ENCODE measurements at places on chromosomes 5 and 9.

DNA sequence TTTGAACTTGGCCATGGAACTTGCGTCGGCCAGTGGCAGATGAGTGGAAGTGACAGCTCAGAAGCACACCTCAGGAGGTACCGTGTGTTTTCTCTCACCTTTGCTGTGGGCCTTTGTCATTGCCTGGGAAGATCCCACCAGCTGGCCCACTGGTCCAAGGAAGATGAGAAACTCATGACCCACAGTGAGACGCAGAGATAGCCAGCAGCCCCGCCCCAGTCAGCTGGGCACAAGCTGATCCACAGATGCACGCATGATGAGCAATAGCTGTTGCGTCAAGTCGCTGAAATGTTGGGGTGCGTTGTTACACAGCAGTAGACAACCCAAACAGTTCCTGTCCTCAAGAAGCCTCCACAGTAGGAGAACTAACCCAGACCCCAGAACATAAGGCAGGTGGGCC, 30.8 kb upstream of the UNC5A start:
- DNase-seq, result no peak

DNA sequence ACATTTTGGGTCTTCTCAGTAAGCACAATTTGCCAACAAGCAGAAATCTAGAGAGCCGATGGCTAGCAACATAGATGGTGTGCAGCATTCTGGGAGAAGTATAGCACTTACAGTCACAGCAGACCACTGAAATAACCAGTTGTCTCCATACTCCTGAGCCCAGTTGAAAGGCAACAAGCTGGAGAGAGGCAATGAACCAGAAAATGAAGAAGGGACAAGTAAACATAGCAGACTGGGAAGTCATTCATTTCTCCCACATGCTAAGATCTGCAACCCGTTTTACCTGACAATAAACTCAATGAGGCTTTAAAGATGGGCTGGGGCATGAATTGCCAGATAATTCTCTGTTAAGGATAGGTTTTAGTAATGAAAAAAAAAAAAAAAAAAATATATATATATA, 575.6 kb upstream of the GRAMD2B start:
- DNase-seq, result no peak

DNA sequence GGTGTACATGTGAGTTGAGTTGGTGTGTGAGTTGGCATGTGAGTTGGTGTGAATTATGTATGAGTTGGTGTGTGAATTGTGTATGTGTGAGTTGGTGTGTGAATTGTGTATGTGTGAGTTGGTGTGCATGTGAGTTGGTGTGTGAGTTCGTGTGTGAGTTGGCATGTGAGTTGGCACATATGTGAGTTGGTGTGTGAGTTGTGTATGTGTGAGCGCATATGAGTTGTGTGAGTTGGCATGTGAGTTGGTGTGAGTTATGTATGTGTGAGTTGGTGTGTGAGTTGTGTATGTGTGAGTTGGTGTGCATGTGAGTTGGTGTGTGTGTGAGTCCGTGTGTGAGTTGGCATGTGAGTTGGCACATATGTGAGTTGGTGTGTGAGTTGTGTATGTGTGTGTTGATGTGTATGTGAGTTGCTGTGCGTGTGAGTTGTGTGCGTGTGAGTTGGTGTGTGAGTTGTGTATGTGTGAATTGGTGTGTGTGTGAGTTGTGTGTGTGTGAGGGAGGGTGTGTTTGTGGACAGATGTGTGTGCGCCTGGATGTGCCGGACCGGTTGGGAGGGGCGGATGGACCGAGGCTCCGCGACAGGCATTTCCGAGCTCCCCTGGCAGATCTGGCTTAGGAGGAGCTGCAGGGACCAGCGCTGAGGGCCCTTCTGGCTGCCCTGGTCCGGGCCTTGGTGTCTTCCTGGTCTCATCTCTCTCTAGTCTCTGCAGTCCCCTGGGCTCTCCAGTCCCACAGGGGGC, 162.5 kb upstream of the IER5L start:
- no peak for DNase-seq

DNA sequence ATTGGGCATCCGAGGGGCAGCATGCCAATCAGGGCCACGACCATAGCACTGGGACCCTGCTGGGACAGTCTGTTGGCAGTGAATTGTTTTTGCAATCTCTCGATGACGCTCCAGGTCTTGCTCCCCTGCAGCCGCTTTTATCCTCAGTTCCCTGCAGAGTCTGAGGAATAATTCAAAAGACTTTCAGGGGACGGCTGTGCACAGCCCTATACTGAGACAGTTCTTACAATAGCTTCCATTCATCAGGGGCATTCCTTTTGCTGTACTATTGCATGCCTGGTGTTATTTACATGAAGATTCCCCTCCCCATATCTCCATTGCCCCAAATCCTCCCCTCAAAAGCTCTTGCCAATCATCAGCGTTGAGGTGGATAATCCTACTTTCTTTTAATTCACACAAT, 163.3 kb upstream of the WWC1 start:
- DNase-seq, result no peak

DNA sequence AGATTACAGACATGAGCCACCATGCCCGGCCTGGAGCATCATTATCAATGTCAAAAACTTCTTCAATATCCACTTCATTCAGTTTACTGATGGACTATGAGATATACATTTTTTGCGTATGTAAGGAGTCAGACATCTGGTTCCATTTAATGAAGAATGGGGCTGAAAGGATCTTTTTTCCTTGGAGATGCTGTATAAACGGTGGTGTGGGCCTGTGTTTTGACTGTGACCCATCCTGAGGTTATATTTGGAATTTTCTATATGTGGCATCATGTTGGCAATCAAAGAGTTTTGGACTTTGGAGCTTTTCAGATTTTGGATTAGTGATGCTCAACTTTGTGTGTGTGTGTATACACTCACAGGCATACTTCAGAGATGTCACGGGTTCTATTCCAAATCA, 85.7 kb upstream of the FBXL17 start:
- DNase-seq, result no peak

- no peak for DNase-seq
These were observed 15.7 kb downstream of the PNPLA7 start for GRCh38 chr9:137534256-137535119.

DNA sequence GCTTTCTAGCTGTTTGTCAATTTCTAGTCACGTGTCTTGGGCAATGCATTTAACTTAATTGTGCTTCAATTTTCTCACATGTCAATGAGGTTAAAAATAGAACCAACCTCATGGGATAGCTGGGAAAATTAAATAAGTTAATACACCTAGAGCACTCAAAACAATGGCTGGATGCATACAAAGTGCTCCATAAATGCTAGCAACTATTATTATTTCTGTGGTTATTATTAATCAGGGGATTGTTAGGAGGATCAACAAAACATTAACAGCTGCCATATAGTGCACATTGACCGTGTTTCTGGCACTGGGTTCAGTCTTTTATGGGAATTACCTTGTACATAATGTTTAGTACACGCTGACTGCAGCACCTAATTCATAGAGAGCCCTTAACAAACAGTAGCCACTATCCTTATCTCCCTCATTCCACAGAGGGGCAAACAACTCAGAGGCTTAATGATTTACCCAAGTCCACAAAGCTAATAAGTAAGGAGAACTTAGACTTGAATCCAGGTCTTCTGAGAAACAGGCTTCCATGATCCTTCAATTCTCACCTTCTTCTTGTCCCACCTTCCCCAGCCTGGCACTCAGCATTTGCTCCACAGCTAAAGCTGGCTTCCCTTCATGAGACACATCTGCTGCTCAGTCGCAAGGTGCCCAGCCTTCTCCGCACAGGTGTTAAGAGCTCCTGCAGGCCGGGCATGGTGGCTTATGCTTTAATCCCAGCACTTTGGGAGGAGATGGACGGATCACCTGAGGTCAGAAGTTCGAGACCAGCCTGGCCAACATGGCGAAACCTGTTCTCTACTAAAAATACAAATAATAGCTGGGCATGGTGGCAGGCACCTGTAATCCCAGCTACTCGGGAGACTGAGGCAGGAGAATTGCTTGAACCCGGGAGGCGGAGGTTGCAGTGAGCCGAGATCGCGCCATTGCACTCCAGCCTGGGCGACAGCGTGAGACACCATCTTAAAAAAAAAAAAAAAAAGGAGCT, 137.4 kb upstream of the ABCA1 start:
- no peak for DNase-seq

DNA sequence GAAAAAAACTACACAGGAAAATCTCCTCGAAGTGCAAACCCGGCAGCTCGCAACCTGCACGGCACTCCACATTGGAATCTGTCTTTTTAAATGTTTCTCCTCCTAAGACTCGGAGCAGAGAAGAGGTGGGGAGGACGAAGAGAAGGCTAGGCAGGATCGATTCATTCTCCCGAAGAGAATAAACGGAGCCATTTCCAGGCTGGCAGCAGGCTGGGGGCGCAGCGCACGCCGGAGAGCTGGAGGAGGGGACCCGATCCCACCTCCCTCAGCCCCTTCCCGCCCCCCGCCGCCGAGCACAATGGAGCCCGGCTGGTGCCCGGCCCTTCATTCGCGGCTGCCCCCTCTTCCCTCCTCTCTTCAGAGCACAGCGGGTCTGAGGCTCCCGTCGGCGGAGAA, 628 bp downstream of the HOMER1 start:
- DNase-seq, result no peak

DNA sequence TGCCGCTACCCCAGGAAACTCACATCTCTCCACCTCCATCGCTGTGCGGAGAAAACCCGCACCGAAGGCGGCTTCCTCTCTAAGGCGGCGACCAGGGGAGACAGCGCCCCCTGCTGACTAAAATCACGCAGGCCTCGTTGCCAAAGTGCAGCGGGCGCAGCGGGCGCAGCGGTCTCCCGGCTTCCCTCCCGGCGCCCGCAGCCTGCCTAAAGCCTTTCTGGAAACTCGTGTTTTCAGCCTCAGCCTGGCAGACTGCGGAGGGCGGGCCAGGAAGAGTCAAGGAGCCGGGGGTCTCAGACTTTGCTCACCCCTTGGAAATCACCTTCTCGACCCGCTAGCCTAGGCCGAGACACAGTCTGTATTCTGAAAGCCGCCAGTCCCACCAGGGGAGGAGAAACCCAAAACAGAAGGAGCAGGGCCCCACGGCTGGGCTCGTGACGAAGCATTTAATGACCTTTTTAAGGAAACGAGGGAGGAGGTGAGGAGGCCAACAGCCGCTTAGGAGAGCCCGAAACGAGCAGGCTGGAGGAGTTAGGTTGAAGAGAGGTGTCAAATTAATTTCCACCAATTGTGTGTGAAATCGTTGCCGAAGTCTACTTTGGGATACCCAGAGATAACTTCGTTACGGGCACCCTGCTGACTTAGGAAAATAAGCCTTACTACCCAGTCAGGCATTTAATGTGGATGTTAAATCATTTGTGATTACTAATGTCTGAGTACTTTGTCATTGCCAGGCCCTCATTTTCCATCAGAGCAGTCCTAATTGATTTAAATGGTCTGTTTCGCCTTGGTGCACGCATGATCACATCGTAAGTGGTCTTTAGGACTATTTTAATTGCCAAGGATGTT, 7.3 kb upstream of the FOXB2 start:
- DNase-seq, result peak; percentile 6

GRCh38 chr5:137218471-137218870, 280.7 kb downstream of the SPOCK1 start:
- no peak for DNase-seq

- no peak for DNase-seq
These were observed at the start of gene FCN1 for GRCh38 chr9:134917431-134918373. FCN1 (minus strand) TSS chr9:134917912; CDS start chr9:134917871, 41 bp downstream.

GRCh38 chr5:142969624-142970439, 199.7 kb downstream of the ARHGAP26 start:
- DNase-seq, result no peak

DNA sequence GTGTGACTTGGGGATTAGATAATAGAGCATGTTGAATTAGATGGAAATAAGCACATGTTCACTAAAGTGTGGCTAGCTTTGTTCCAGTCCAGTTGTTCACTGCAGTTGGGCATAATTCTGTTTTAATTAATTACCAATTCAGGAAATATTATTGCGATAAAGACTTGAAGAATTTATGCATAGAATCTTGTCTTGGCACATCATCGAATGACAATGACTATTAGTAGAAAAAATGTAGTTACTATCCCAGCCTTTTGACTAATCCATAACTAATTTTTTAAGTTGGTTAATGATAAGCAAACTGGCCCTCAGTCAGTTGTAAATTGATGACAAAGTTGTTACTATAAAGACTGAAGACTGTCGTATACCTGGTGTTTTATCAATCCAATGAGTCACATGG, 10.5 kb downstream of the LNPEP start:
- DNase-seq, result no peak

GRCh38 chr5:80219391-80219790, 36.5 kb downstream of the SERINC5 start:
- DNase-seq, result no peak

DNA sequence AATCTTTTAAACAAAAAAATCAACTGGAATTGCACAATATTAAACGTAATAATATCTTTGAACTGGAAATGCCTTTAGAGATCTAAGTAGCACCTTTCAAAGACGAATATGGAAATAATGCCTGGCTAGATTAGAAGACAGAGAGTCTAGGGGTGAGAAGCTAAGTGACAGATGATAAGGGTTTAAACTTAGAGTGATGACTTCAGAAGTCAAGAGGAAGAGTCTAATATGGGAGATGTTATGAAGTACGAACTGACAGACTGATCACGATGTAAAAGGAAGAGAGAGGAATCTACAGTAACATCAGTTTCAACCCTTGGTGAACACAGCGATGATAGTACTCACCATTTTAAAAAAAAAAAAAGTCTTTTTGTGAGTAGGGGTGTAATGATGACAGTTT, 57.9 kb downstream of the HINT1 start:
- DNase-seq, result no peak

DNA sequence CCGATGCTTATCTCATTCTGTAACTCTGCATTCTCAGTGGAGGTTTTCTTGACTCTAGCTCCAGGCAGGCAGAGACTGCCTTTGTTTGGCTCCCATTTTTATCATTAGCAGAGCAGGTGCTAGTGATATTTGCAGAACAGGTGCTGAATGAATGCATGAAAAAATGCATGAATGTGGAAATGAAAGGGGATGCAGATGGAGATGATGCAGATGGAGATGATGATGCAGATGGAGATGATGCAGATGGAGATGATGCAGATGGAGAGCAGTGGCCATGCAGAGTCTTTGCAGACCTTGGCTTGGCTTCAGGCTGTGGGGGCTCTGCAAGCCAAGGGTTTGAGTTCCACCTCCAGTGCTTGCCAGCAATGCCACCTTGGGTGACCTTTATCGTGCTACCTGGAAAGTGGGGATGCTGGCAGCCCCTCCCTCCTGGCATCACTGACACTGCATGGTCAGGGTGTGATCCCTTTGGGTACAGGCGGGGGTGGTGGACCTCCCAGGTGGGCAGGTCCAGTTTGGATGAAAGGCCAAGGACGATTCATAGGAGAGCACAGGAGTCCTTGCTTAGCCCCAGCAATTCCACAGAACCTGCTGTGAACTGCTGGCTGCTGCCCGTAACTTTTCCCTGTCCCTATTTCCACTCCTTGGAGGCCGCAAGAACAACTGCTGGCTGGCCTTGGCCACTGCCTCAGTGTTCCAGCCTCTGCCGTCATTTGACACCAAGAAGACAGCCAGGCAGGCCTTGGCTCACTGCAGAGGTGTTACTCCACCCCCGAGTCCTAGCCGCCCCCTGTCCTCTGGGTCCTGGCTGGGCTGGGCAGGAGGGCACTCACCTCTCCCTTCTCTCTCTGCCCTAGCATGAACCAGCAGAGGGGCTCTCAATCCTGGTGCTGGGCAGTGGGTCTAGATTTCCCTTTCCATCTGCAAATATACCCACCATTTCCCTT, 33.0 kb downstream of the ERGIC1 start:
- no peak for DNase-seq
